Stimulated activated CD4-positive, alpha-beta T cell treated with anti-CD3 and anti-CD28 coated beads, Interleukin-1b, Interleukin-23, amount 100 ng/mL, for 48 hours (primary cell): ENCODE measurements at places on chromosomes 5 and 9.

DNA sequence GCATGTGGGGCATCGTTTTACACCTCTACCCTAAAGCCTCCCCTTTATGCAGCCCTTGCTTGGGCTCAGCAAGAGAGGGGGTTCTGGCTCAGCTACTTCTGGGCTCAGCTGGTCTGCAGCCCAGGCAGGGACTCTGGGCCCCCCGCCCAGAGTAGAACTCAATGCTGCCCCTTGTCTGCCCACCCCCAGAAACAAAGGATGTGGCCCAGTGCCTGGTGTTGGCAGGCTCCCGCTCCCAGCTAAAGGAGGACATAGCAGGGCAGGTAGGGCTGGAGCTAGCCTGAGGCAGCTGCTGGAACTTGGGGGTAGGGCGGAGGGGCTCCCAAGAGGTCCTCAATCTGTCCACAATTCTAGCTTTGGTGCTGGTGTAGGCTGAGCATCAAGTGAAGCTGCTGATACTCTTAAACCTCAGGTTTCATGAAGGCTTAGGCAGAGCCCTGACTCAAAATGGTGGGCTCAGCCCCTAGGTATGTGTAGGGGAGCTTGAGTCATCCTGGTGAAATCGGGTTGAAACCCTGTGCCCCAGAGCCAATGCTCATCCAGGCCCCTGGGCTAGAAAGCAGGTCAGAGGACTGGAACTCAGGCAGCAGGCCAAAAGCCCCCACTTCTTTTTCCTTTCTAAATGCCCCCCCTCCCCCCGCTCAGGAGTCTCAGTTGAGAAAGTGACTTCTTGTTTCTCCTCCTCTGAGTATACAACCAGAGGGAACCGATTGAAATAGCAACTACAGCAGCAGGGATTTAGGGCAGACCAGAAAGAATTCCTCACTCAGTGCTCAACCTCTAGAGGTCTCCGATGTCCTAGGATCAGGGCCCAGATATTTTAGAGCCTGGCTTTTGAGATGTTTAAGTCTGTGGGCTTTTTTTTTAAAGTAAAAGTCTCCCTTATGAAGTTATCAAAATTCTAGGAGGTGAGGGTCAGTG, 11.4 kb downstream of the PSD2 start:
- DNase-seq = no peak

- DNase-seq = no peak
Observed at GRCh38 chr5:56078278-56079156, 83.8 kb upstream of the IL6ST start.

GRCh38 chr5:148623101-148623500, 31.2 kb downstream of the HTR4 start:
- no peak for DNase-seq

DNA sequence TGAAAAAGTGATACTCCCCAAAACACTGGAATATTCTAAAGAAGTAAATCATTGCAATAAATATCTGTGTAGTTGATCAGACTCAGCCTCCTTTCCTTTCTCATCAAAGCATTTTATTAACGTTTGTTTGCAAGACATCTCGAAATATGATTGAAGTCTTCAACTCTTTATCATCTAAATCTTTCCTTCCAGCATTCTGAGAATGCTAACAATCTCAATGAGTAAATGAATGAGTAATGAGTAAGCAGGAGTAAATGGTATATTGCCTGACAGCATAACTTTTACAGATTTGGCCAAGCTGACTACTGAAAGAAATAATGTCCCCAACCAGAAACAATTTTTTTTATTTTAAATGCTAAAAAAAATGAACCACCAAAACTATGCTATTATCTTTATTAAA, 157.1 kb downstream of the SLCO4C1 start:
- no peak for DNase-seq

DNA sequence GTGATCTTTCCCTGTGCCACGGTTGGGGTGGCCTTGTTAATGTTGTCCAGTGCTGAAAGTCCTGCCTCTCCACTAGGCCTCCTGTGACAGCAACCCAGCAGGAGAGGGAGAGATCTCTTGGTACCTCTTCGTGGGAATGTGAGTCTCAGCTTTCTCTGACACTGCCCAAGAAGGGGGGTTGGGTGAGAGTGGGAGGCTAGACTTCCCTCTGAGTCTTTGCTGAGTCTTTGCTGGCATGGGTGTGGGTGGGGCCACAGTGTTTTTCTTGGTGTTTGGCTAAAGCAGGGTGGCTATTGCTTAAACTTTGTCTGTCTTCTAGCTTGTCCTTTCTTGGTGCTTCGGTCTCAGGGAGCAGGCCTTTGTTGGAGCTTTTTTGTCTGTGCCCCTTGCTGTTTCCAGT, 145.6 kb downstream of the GNA14 start:
- DNase-seq = no peak
